ENCODE measurements at places on chromosomes 11 and 22.

- no peak for DNase-seq
These were observed 62.9 kb upstream of the CARD18 start for GRCh38 chr11:105202422-105202821.

GRCh38 chr22:45993841-45994240, 16.9 kb upstream of the WNT7B start:
- DNase-seq: no peak

DNA sequence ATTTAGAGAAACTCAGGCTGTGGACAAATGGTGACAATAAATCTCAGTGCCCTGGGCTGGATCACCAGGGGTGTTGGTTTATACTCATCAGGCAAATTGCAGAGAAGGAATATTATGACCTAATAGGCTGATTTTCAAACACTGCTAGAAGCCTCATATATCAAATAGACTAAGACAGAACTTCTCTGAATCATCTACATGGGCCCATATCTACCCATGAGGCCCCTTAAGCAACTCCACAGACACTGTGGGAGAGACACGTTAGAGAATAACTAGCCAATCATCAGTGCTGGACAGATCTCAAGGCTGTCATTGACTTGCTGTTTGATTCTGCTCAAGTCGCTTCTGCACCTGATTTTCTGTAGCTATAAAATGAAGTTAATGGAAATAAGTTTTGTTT, 545.8 kb downstream of the SOX6 start:
- DNase-seq: no peak

- DNase-seq: no peak
These were observed 31.6 kb downstream of the CPT1A start for GRCh38 chr11:68810164-68810563.

- no peak for DNase-seq
These were observed 26.8 kb downstream of the TPBGL start for GRCh38 chr11:75267171-75267970.

GRCh38 chr11:111285189-111286091, 12.9 kb upstream of the POU2AF3 start:
- DNase-seq: no peak

DNA sequence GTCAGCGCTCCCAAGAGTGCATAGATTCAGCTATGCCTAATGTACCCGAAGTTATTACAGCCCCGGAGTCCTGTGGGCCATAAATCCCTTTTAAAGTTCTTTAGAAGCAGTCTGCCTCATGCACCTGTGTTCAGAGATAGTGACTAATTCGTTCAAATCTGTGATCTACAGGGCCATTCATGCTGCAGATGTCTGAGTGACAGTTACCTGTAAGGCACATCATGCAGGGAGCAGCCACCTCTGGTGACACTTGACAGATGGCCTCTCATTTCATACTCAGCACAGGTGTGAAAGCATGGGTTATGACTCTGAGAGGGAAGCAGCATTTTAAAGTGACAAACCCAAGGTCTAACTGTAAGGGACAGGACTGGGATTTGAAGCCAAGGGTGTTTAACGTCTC, 2.4 kb upstream of the E2F8 start:
- no peak for DNase-seq

GRCh38 chr11:65057526-65057925, 827 bp downstream of the NAALADL1 start:
- no peak for DNase-seq

Measured in glomerular endothelial cell (primary cell).